ENCODE measurements at places on chromosomes 3 and 15.

DNA sequence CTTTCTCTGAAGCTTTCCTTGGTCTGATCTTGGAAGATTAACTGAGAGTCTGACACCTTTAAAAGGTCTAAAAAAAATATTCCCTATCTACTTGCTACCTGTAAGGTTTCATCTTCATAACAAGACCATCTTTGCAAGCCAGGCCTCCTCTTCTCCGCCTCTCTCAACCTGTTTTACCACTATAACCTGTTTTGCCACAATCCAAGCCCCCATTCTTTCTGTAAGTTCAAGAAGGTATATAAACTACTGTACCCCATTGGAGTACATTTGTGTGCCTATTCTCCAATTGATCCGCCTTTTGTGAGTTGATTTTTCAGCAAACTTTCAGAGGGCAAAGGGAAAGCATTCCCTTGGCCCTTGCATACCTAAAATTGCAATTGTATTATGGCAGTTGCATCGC is 319.3 kb upstream of the NECTIN3 start:
- DNase-seq: no peak

DNA sequence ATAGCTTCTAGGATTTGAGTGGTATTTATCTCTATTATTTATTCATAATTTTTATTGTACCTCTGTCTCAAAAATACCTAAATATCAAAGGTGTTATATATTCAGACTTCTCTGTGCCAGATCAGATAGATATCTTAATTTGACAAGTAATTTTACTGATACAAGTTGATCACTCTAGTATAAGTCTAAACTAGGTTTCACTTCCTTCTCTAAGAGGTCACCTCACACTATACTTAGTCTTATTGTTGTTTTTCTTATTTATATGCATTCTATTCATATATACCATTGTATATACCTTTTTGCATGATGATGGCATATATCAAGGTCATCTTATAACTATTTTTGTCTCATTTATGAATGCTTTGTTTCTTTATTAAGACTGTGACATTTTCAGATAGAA is 26.4 kb upstream of the HGD start:
- DNase-seq: no peak

- DNase-seq: no peak
Observed at GRCh38 chr3:32110233-32110760, 3.9 kb downstream of the GPD1L start.

DNA sequence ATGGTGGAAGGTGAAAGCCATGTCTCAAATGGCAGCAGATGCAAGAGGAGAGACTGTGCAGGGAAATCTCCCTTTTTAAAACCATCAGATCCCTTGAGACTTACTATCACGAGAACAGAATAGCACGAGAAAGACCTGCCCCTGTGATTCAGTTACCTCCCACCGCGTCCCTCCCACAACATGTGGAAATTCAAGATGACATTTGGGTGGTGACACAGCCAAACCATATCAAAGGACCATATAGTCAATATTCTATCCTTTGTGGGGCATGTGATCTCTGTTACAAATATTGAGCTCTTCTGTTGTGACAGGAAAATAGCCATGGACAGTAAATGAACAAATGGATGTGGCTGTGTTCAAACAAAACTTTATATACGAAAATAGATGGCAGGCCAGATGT is 77.2 kb upstream of the ACKR4 start:
- DNase-seq: no peak

DNA sequence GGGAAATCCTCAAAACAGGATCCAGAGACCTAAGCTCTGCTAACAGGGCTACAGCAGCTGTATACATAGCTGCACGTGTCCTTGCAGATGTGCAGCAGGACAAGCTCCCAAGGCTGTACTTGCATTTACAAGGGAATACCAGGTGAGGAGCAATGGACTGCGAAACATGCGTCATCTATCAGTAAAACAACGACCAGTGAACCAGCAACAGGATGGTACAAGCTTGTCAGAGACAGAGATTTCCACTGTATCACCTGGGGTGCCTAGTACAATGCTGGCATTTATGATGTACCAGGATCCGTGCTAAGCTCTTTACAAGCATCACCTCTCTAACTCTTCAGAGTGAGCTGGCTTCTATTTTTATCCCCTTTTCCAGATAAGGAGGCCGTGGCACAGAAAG is 227.3 kb downstream of the FOXP1 start:
- no peak for DNase-seq

GRCh38 chr3:159991591-159991990 is 3.0 kb downstream of the IL12A start:
- DNase-seq: no peak

GRCh38 chr3:109643590-109643989 is 306.2 kb upstream of the DPPA4 start:
- DNase-seq: no peak

DNA sequence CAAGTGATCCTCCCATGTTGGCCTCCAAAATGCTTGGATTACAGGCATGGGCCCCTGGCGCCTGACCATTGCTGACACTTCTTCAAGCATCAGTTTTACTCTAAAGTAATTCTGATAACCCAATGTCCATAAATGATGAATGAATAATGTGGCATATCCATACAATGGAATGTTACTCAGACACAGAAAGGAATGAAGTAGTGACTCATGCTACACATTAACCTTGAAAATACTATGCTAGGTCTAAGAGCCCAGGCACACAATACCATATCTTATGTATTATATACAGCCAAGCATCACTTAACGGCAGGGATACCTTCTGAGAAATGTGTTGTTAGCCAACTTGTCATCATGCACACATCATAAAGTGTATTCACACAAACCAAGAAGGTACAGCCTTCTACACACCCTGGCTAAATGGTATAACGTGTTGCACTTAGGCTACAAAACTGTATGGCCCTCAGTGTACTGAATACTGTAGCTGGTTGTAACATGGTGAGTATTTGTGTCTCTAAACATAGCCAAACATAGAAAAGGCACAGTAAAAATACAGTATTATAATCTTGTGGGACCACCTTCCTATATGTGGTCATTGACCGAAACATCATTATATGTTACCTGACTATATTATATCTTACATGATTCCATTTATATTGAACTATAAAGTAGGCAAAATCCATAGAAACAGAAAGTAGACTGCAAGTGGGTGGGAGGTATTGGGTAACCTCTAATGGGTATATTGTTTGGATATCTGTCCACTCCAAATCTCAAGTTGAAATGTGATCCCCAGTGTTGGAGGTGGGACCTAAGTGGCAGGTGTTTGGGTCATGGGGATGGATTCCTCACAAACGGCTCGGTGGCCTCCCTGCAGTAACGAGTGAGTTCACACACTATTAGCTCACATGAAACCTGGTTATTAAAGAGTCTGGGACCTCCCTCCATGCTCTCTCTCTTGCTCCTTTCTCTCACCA is 31.4 kb downstream of the MKRN2 start:
- DNase-seq: no peak

DNA sequence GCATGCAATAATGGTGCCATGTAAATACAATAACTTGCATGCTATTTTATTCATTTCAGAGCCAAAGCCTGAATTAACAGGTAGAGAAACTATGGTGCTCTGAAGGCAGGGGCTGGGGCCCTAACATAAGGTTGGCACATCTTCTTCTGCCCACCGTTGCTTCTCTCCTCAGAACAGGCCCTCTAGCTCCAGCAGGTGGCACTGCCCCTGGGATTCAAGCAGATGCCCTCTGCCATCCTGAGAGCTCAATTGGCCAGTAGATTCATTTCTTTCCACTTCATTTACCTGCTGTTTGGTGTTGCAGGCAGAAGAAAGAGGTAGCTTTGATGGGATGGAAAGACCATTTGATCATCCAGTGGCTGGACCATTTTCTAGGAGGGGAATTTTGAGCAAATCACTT is 130.5 kb downstream of the FOXB1 start:
- DNase-seq: no peak

GRCh38 chr15:27070841-27071240 is 99.9 kb downstream of the GABRG3 start:
- no peak for DNase-seq

DNA sequence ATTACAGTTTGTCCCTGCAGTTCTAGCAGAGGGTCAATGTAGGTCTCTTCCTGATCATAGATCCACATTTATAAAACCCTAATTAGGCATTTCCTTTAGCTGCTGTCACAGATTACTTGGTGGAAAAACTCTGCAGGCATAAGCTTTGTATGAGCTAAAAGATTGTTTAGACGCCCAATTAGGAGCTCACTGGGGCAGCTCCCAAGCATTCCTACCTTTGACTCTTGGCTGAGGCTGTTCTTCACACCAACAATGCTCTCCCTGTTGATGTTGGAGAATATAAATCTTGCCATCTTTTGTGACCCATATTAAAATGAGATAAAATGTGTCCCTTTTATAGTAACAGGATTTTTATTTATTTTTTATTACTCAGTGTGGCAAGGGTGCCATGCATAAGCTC is 148.3 kb upstream of the TRIM42 start:
- DNase-seq: no peak

- no peak for DNase-seq
Observed at GRCh38 chr3:14879211-14879874, 60.6 kb downstream of the FGD5 start.

DNA sequence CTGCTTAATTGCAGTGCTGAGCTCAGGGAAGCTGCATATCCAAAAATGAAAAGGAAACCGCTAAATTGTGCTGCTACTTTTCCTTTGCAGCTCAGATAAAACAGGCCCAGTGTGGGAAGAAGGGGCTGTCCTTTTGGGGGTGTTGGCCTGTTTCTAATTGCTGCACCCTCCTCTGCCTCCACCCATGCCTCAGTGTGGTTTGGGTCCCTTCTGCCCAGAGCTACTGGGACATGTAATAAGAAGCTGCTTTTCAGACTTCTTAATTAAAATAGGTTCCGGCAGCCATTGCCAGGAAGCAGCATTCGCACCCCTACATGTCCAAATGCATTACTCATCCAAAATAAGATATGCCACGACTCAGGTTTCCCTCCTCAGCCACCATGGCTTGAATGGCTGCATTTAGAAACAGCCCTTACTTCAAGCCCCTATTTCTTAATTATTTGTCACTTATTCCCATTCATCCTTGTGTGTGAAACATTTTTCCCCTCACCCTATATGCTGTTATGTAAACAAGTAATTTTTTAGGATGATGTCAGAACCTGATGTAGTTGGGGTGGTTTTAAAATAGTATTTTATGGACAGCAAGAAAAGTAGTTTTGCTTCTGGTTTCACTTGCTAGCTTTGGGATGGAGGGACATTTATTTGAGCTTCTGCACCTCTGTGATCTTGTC is 235.9 kb upstream of the CTDSPL start:
- no peak for DNase-seq

DNA sequence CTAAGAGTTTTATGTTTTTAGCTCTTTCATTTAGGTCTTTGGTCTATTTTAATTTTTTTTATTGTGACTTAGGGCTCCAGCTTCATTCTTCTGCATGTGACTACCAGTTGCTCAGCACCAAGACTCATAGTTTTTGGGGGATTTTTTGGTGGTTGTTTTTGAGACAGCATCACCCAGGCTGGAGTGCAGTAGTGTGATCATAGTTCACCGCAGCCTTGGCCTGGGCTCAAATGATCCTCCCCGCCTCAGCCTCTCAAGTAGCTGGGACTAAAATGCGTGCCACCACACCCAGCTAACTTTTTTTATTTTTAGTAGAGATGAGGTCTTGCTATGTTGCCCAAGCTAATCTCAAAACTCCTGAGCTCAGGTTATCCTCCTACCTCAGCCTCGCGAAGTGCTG is 19.4 kb downstream of the CDV3 start:
- DNase-seq: no peak

- DNase-seq: peak; percentile 60
Observed at GRCh38 chr3:181699171-181699903, 12.4 kb upstream of the SOX2 start.

GRCh38 chr3:23923786-23924185 is 6.9 kb downstream of the RPL15 start:
- DNase-seq: no peak

GRCh38 chr3:150147776-150148175 is 177.1 kb upstream of the PFN2 start:
- DNase-seq: no peak

GRCh38 chr3:100882571-100882984 is 110.6 kb downstream of the ABI3BP start:
- no peak for DNase-seq

DNA sequence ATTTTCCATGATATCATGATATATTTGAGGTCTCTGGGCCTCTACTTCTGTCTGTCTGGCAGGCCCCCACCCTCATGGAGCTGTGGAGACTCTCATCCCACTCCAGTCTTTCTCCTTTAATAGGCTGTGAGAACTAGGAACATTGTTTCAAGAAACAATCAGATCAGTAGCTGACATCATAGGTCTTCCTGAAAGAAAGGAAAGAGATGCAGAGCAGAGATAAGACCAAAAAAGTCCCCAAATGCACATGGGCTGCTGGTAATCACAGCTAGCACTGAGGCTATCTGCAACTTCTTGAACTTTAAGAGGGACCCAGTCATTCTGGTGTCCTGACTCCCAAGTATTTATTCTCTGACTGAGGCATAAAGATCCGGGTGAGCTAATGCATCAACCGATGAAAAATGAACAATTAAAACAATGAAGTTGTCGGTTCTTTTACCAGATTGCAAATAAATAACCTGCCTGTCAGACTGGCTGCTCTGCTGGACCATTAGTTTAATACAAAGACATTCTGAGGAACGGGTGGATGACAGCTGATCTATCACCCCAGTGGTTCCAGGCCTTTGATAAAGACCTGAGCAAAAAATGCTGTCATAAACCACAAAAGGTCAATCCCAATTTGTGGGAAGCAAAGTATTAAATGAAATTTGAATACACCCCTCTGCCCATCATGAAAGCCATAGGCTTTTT is 780.8 kb upstream of the GOLIM4 start:
- no peak for DNase-seq

- DNase-seq: no peak
Observed at GRCh38 chr3:105960381-105960780, 91.6 kb upstream of the CBLB start.

DNA sequence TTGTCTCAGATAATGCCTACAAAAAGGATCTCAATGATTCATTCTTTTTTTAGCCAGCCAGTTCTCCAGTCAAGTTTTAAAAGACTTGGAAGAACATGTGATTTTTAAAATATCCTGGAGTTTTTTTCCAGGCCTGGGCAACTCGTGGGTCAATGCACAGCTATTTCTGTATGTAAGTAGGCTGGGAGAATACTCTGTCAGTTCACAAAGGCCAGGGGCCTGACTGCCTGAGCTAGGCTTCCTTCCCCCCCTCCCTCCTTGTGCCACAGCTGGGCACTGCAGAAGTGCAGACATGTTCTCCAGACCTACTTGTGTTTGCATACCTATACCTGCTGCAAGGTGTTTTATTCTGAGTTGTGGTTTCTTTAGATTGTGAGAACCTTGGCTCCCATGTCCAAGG is 43.7 kb downstream of the CTDSPL start:
- no peak for DNase-seq

- DNase-seq: no peak
Observed at GRCh38 chr15:90463381-90463780, 66.3 kb upstream of the CRTC3 start.

- no peak for DNase-seq
Observed at GRCh38 chr15:31333119-31333518, 6.5 kb downstream of the KLF13 start.

GRCh38 chr15:31560643-31561042 is 234.0 kb downstream of the KLF13 start:
- no peak for DNase-seq

Measured in C1 segment of cervical spinal cord (tissue), 14 donors.